ENCODE measurements at places on chromosomes 6 and 20.
A peak's percentile ranks its signal among the peaks of the same experiment; 100 is the strongest.

DNA sequence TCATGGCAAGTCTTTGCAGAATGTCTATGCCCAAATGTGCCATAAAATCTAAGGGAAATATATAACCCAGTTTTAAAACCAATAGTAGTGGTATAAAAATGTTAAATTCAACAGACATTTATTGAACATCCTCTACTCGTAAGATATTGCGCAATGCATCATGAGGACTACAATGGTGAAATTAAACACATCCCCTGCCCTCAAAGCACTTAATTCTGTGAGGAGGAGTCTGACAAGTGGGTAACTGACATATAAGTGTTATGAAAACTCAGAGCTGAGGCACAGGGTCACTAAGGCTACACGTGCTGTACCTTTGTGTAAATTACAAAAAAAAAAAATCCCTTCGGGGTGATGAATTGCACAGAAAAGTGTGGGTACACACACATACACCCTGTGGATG is 6.2 kb downstream of the PKHD1 start:
- no peak for DNase-seq

DNA sequence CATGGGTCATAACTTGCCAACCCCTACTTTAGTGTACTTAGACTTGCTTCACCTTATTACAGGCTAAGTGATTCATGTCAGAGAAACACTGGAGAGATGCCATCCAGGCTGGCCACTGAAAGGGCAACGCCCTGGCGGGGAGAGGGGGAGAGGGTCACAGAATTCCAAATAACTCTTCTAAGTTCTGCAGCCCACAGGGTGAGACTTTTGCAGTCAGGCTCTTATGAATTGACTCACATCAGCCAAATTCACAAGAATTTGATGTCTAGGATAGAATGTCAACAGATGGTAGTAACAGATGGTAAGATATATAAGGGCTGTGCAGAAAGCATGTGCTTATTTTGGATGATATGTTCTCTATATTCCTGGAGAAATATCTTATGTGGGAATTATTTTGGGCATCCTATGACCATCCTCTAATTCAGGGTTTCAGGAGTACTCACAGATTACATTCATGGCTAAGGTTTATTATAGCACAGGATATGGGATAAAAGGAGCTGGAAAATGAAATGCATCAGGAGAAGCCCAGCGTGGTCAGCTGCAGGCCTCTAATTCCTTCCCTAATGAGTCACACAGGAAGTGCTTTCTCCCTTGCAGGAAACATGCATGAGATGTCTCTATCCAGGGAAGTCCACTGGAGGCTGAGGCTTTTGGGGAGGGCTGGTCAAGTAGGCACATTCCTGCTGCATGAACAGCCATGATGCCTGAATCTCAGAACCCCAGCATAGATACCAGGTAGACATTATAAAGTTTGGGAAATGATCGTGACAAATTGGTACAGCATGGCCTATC is 58.7 kb upstream of the RIN2 start:
- peak; percentile 75 for DNase-seq

GRCh38 chr20:59958123-59958522 is at the start of gene CDH26:
TSS of gene CDH26 (plus strand) at chr20:59958423. CDS start at chr20:59958727, 304 bp downstream.
- DNase-seq, result no peak

DNA sequence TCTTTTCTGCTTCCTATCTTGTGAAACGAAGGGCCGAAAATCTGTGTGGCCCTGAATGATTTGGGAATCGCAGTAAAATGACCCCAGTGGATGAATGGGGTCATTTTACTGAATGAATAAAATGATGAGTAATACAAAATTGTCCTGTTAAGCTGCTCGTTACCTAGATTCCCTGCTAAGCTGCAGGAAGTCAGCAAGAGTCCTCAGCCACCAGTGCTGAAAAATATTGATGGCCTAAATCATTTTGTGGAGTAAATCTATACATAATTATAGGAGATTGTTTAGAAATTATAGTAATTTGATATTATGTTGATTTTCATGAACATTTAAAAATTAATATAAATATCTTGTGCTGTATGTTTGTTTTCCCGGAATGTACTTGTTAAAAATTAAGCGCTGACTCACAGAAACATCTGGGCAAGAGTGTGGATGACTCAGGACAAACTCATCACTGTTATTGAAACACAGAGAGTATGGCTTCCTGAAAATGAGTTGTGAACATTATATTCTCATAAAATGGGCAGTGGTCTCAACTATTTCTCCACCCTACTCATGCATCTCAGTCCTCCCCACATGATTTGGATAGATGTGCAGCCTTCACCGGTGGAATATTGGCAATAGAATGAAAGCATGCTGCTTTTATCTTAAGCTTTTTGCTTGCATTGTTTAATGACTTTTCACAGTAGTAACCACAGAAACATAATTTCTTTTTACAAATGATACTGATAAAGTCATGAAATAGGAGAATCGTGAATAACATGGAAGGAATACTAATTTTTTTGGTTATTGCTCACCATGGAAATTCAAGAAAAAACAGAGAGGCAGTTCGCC is 36.2 kb upstream of the RGS17 start:
- peak; percentile 44 for DNase-seq

- no peak for DNase-seq
Measured at GRCh38 chr20:61956396-61957342, 109.0 kb downstream of the TAF4 start.

- DNase-seq, result no peak
Measured at GRCh38 chr6:105357165-105357564, 45.7 kb downstream of the PREP start.

- DNase-seq, result no peak
Measured at GRCh38 chr6:169939554-169940164, 188.2 kb downstream of the ERMARD start.

- DNase-seq, result no peak
Measured at GRCh38 chr6:169383265-169383664, 129.6 kb upstream of the THBS2 start.

DNA sequence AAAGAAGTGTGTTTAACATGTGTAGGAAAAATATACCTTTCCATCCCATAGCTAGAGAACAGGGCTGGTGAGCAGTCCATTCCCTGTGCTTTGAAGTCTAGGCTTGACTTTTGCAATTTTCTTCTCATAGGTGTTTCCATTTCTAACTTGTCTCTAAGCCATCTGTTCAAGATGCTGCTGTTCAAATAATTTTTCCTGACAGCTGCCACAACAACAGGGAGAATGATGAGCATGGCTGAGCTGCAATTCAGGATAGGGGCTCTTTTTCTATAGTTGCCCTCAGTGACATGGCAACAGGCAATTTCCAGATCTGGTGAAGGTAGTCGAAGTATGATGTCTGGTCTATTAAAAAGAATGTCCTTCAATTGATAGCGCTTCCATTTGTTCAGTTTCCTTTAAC is 103.0 kb upstream of the HS3ST5 start:
- DNase-seq, result no peak

DNA sequence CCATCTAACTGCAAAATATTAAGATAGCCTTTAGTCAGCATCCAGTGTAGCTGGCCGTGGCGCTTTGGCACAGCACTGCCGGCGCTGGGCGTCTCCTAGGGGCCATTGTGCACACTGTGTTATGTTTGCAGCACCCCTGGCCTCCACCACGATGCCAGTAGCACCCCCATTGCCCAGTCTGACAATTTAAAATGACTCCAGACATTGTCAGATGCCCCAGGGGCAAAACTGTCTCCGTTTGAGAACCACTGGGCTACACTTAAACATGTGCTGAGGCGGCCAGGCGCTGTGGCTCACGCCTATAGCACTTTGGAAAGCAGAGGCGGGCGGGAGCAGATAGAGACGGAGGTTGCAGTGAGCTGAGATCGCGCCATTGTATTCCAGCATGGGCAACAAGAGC is 6.0 kb upstream of the MTG2 start:
- no peak for DNase-seq

DNA sequence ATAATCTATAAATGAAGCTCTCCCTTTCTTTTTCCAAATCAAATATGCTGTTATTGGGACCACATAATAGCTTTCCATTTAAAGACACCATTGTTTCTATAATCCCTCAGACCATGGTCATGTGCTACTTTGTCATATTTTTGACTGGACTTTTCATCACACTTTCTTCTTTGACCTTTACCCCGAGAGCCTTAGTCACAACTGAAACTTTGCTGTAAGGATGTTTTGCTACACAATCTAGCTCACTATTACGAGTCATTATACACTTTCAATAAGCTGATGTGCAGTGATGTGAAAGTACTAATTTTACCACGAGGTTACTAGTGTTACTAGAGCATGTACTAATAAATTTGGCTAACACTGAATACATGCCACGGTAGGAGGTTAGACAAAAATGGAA is 367.2 kb upstream of the RUNX2 start:
- DNase-seq, result peak; percentile 21

DNA sequence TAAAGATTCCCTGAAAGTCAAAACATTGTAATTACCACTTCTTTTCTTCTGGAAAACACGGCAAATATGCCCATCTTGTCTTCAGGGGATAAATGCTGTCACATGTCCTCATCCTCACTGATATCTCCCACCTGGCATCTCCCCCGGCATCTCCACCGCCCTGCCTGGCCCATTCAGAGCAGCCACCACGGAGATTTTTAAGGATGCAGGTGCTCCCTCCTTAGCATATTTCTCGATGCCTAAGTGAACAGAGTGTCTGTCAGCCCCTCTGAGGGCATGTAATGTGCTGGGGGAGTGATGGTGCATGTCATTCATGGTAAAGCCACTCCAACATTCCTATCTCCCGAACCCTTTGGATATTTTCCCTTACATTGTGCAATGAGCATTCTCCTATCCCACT is 215.5 kb downstream of the PREX1 start:
- no peak for DNase-seq

GRCh38 chr20:14657266-14658005 is 320.0 kb upstream of the FLRT3 start:
- DNase-seq, result no peak

GRCh38 chr20:54566031-54566688 is 90.8 kb downstream of the DOK5 start:
- no peak for DNase-seq

- no peak for DNase-seq
Measured at GRCh38 chr6:145327586-145327985, 407.7 kb downstream of the EPM2A start.

GRCh38 chr6:73062130-73062529 is 163.2 kb downstream of the KHDC1L start:
- no peak for DNase-seq

GRCh38 chr20:36315545-36316351 is 9.6 kb downstream of the DLGAP4 start:
- no peak for DNase-seq

GRCh38 chr6:162773996-162774395 is 46.2 kb downstream of the PACRG start:
- no peak for DNase-seq

DNA sequence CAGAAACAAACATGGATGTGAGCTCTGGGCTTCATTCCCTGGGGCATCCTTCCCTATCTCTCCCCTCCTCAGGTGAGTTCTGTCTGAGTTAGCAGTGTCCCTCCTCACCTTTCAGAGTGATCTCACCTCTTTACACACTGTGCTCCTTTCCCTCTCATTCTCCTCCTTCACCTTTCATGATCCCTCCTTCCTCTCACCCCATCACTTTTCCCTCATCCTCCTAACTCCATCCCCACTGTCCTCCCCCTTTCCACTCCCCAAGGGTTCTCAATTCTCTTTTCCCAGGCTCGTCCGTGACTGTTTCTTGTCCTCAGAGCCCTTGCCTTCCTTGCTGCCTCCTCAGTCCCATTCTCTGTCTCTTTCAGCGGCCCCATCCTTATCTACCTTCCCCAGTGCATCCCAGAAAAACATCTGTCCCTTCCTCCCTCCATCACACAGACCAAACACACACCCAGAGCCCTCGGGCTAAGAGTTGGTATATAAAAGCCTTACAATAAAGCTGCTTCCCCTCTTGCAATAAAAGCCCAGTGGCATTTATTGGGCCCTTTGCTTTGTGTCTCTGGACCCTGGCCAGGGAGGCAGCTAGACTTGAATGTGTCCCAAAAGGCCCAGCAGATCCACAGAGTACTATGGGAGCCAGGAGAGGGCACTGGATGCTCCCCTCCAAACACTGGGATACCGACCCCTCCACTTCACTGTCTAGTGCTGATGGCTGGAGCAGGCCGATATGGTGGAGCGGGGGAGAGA is 1.9 kb downstream of the RNF39 start:
- DNase-seq, result no peak

DNA sequence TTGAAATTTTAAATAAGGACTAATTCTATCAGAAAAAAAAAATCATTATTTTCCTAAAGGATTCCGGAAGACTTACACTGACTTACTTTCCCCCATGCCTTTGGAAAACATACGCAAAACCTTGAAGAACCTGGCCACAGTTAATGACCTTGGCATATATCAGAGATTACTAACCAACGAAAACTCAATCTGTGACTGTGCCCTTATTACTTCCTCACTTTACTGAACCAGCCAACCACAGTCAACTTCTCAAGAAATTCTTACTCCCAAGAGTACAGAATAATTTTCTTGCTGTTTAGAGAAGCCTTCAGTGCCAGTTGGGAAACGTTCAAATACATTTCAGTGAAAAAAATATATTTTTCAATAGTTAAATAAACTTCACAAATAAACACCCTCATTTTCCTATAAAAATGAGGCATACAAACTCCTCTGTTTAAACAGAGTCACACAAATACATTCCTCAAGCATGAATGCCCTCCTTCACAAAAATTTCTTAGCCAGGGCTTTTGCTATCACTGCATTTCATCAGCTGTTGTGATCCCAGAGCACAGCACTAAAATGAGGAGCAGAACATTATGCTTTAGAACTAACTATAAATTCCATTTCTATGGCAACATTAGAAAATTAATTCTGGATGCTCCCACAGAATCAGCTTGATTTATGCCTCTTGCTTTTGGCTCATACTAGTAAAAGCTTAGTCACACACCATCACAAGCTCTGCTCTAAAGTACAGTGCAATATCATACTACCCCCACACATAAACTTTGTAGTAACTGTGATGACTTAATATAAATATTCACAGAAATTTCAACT is 117.6 kb downstream of the DST start:
- peak; percentile 39 for DNase-seq

GRCh38 chr6:113901482-113901881 is 44.3 kb downstream of the MARCKS start:
- peak; percentile 9 for DNase-seq

DNA sequence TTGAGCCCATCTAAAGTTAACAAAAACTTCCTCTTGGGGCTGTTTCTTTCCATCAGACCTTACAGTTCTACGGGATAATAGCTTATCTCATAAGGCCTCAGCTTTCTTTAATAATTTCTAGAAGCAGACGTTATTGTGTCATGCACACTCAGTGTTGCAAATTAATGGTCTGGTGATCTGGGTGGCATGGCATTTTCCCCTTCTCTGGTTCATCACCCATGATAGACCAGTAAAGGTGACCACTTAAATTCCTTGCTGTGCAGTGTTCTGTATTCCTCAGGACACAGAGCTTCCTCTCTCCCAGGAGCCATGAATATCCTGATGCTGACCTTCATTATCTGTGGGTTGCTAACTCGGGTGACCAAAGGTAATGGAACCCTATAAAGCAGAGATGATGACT is at the start of gene DEFB125:
DEFB125 (plus strand) TSS at position 272 of the 400 bp plus-strand sequence; CDS start at position 310, 38 bp downstream.
- DNase-seq, result no peak

- DNase-seq, result no peak
Measured at GRCh38 chr6:106579281-106579680, 50.0 kb downstream of the RTN4IP1 start.

- DNase-seq, result peak; percentile 77
Measured at GRCh38 chr6:34888874-34889555, at the start of gene ANKS1A. TSS of gene ANKS1A (plus strand) at chr6:34889255. CDS start at chr6:34889403, 148 bp downstream.
